Dermis microvascular lymphatic vessel endothelial cell (primary cell): ENCODE measurements at places on chromosomes 1 and 21. TPM values are rescaled to one million over a fixed set of nuclear protein-coding genes. Genes with fewer than 3 reads are reported as not detected.

ADORA3 gene
- total RNA-seq: 0.13 TPM in 1 of 2 replicates, not detected in the other

SLAMF9 gene
- total RNA-seq: not detected in 2 replicates

S100A12 gene
- not detected in 2 replicates for total RNA-seq

TFAP2E gene
- total RNA-seq: 0.13 TPM in 2 replicates

GPR37L1 gene
- not detected in 2 replicates for total RNA-seq

SH3BGR gene
- 0.13 and 0.51 TPM in 2 replicates for total RNA-seq
